ENCODE measurements at places on chromosomes 2 and 18. TPM values are rescaled to one million over a fixed set of nuclear protein-coding genes. Genes with fewer than 3 reads are reported as not detected.

GRCh38 chr2:197278799-197279763 is 31.5 kb downstream of the ANKRD44 start:
- no peak for DNase-seq

GRCh38 chr2:84170979-84171378 is 288.1 kb downstream of the SUCLG1 start:
- DNase-seq = no peak

- DNase-seq = no peak
These were observed 45.2 kb downstream of the MAIP1 start for GRCh38 chr2:200000444-200001163.

The KCNG3 gene
- not detected for total RNA-seq

The PJVK gene
- not detected for total RNA-seq

The TRIM43 gene
- total RNA-seq = not detected
